ENCODE measurements at places on chromosomes 2 and 18. TPM values are rescaled to one million over a fixed set of nuclear protein-coding genes. Genes with fewer than 3 reads are reported as not detected.

UGT1A8 gene
- total RNA-seq: not detected

LHCGR gene
- total RNA-seq: 0.44 TPM

DNA sequence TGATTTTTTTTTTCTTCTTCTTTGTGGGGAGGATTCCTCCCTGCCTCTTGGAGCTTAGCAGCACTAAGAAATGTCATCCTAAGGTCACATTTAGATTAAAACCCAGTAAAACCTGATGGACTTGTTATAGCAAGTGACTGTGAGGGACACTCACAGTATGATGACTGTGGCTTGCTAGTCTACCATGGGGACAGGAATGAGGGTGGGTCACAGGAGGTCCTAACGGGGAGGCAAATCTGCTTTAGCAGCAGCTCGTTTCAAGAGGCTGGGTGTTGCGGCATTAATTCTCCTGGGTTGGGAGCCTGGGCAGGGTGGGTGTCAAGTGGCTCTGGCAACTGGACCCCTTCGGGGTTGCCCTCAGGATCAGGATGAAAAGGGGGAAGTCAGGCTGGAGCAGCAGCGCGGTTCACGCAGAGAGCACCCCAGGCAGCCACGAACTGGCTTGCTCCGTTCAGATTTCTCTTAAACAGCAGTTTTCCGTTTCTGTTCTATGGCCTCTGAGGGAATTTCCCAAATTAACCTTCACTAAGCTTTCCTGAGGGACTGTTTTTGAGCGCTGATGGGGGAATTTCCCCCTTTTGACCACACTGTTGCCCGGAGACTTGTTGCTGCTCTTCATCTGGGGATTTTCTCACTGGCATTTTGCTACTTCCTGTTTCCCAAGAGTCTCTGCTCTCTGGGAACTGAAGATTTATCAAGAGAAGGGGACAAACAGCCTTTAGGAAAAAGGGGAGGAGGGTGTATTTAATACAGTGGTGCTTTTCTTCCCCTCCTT is 59.8 kb upstream of the PELI1 start:
- DNase-seq: peak; percentile 80
- peaks cover 24% of the 10 kb centered on the region for H3K4me1 ChIP-seq
- H3K27ac ChIP-seq: peak overlapping the region; percentile 95
- H3K36me3 ChIP-seq: no peaks in the 10 kb centered on the region
- no peaks in the 10 kb centered on the region for H3K27me3 ChIP-seq

UBXN2A gene
- 22.7 TPM for total RNA-seq

DNA sequence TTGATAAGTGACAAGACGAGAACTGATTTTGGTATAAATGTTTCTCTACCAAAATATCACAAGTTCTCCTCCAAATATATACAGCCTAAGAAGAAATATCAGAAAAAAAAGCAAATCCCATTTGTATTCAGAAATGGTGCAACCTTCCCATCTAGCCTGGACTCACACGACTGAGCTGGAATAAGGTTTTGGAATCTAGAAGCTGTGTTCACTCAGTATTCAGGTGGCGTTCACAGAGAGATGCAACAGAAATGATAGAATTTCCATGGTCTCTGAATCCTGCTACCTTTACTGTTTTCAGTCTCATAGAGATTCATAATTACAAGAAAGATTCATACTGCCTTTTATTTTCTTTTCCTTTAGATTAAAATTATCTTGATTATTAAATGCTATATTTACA is 347.2 kb upstream of the TRIB2 start:
- H3K27me3 ChIP-seq: no peaks in the 10 kb centered on the region
- H3K4me1 ChIP-seq: no peaks in the 10 kb centered on the region
- H3K36me3 ChIP-seq: no peaks in the 10 kb centered on the region
- no peak overlapping the region for H3K27ac ChIP-seq

- peaks cover 64% of the 10 kb centered on the region for H3K4me1 ChIP-seq
- DNase-seq: no peak
- H3K4me3 ChIP-seq: no peak overlapping the region
- H3K27ac ChIP-seq: no peak overlapping the region
- no peaks in the 10 kb centered on the region for H3K36me3 ChIP-seq
Observed at GRCh38 chr2:176160986-176161824, 4.1 kb downstream of the HOXD3 start.

CNDP1 gene
- 0.13 TPM for total RNA-seq

GRCh38 chr2:6637330-6637729 is 228.4 kb downstream of the CMPK2 start:
- no peak for DNase-seq
- H3K27ac ChIP-seq: no peak overlapping the region
- H3K36me3 ChIP-seq: no peaks in the 10 kb centered on the region
- no peak overlapping the region for H3K4me3 ChIP-seq
- no peaks in the 10 kb centered on the region for H3K27me3 ChIP-seq

DNA sequence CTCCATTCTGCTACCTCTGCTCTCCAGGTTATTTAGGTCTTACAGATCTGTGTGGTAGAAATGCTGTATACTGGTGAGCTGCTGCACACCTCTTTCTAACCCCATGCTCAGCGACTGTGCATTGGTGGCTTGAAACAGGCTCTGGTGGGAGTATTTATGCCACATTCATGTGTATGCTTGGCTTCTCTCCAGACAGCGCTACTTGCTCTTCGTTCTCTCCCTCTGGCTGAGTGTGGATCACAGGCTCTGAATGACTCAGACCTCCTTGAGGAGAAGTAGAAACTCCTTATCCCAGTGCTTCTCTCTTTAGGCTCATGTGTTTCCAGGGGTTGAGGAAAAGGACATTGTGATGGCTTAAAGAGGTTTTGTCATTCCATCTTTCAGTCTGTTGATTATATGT is 54.9 kb downstream of the FHOD3 start:
- peak; percentile 40 for DNase-seq
- H3K27ac ChIP-seq: no peak overlapping the region
- H3K4me1 ChIP-seq: peaks cover 3% of the 10 kb centered on the region
- no peaks in the 10 kb centered on the region for H3K27me3 ChIP-seq
- no peak overlapping the region for H3K4me3 ChIP-seq
- H3K36me3 ChIP-seq: no peaks in the 10 kb centered on the region

MROH2A gene
- total RNA-seq: not detected

GRCh38 chr2:42464631-42465030 is 29.2 kb downstream of the KCNG3 start:
- no peak overlapping the region for H3K27ac ChIP-seq
- no peak overlapping the region for H3K4me3 ChIP-seq
- H3K4me1 ChIP-seq: no peaks in the 10 kb centered on the region
- DNase-seq: no peak

DNA sequence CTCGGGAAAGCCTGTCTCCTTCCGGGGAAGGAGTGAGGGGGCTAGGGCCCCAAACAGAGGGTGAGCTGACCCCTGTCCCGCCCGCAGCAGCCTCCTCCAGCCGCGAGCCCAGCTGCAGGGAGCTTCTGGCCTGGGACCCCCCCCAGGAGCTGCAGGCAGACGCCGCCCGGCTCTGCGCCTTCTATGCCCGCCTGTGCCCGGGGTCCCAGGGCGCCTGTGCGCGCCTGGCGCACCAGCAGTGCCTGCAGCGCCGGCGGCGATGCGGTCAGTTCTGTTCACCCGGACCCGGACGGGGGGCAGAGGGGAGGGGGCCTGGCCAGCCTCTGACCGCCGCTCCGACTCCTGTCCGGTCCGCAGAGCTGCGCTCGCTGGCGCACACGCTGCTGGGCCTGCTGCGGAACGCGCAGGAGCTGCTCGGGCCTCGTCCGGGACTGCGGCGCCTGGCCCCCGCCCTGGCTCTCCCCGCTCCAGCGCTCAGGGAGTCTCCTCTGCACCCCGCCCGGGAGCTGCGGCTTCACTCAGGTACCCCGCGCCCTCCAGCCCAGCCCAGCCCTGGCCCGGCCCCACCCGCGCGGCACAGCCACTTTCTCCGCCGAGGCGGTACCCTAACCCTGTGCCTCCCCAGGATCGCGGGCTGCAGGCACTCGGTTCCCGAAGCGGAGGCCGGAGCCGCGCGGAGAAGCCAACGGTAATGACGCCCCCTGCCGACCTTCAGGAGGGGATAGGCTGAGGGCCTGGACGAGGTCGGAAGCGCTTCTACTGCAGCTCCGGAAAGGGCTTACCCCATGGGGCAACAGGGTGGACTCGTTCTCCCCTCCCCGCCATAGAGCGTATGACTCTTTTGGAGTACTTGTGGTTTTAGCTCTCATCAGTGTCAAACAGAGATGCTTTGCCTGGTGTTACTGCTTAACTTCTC is 2.0 kb upstream of the CHRND start:
- peak; percentile 63 for DNase-seq
- H3K36me3 ChIP-seq: peaks cover 8% of the 10 kb centered on the region
- peaks cover 60% of the 10 kb centered on the region for H3K4me1 ChIP-seq

GRCh38 chr2:100137866-100138570 is 4.4 kb downstream of the AFF3 start:
- H3K4me1 ChIP-seq: no peaks in the 10 kb centered on the region
- no peaks in the 10 kb centered on the region for H3K27me3 ChIP-seq
- H3K27ac ChIP-seq: no peak overlapping the region
- no peak overlapping the region for H3K4me3 ChIP-seq

- no peak overlapping the region for H3K4me3 ChIP-seq
- H3K36me3 ChIP-seq: no peaks in the 10 kb centered on the region
- H3K27me3 ChIP-seq: peaks cover 2% of the 10 kb centered on the region
Observed at GRCh38 chr2:2887772-2888387, 489.7 kb downstream of the EIPR1 start.

MSTN gene
- total RNA-seq: 26.2 TPM

DNA sequence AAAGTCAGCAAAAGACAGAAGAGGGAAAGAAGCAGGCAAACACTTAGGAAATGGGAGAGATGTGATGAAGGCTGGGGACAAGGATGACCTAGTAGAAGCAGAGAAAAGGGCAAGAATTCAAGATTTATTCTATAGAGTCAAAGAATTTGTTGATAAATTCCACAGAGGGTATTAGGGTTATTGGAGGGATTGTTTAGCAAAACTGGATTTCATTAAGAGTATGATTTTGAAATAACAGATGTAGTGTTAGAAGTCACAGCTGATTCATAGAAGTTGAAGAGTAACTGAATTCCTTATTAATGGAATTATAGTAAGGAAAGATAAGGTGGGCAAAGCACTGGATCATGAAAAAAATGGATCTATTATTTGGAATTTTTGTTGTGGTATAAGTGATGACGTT is 48.6 kb downstream of the CEP192 start:
- no peak overlapping the region for H3K4me3 ChIP-seq
- peaks cover 15% of the 10 kb centered on the region for H3K36me3 ChIP-seq
- DNase-seq: no peak
- no peaks in the 10 kb centered on the region for H3K27me3 ChIP-seq
- H3K4me1 ChIP-seq: no peaks in the 10 kb centered on the region

- H3K4me3 ChIP-seq: no peak overlapping the region
- no peak overlapping the region for H3K27ac ChIP-seq
- H3K27me3 ChIP-seq: no peaks in the 10 kb centered on the region
- no peak for DNase-seq
- H3K4me1 ChIP-seq: no peaks in the 10 kb centered on the region
Observed at GRCh38 chr2:43566461-43566729, 29.4 kb downstream of the THADA start.

DNA sequence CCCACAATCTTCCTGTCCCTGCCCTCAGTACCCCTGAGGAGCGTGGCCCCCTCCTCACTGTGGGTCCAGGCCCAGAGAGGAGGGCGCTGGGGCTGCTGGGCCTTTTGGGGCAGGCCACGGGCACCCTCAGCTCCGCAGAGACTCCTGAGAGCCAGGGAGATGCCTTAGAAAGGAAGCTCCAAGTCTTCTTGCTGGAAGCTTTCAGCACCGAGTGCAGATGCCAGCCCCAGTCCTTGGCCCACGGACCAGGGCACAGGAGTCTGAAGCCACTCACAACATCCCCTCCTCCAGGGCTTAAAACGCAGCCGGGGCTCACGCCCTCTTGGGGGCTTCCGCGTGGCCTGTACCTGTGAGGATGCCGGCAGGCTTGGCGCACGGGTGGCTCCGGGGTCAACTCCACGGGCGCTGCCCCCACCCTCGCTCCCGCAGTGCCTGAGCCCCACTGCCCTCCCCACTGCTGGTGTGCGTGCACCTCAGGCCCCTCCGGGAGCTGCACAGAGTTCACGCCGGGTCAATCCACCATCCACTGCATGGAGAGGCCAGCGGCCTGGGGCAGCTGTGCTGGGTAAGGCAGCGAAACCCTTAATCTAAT is 72.1 kb upstream of the CTDP1 start:
- peaks cover 12% of the 10 kb centered on the region for H3K27me3 ChIP-seq
- H3K36me3 ChIP-seq: no peaks in the 10 kb centered on the region
- H3K4me1 ChIP-seq: peaks cover 17% of the 10 kb centered on the region
- no peak overlapping the region for H3K4me3 ChIP-seq
- DNase-seq: no peak
- H3K27ac ChIP-seq: no peak overlapping the region

CAPN14 gene
- 0.09 TPM for total RNA-seq

RUFY4 gene
- 0.27 TPM for total RNA-seq

ANKRD30B gene
- total RNA-seq: under 0.01 TPM

DNA sequence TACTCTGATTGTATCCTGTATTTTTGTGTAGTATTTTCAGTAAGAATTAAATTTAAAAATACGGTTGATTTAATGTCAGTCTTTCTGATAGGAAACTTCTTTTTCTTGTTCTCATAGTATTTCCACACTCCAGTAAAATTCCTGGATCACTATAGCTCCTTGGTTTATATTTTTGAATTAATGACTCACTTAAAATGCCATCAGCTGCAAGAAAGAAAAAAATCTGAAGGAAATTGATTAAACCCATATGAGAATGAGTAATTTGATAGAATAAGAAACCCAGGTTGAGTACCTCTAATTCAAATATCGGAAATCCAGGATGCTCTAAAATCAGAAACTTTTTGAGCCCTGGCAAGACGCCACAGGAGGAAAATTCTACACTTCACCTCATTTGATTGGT is 186.8 kb upstream of the RND3 start:
- no peaks in the 10 kb centered on the region for H3K4me1 ChIP-seq
- no peaks in the 10 kb centered on the region for H3K27me3 ChIP-seq

GRCh38 chr2:168180483-168180882 is 66.9 kb downstream of the STK39 start:
- no peaks in the 10 kb centered on the region for H3K4me1 ChIP-seq
- no peaks in the 10 kb centered on the region for H3K27me3 ChIP-seq
- no peak overlapping the region for H3K4me3 ChIP-seq
- no peak for DNase-seq
- H3K36me3 ChIP-seq: peaks cover 2% of the 10 kb centered on the region

- DNase-seq: no peak
- H3K36me3 ChIP-seq: peaks cover 3% of the 10 kb centered on the region
- H3K4me1 ChIP-seq: peaks cover 23% of the 10 kb centered on the region
- no peak overlapping the region for H3K27ac ChIP-seq
Observed at GRCh38 chr2:134457765-134458472, 204.0 kb downstream of the MGAT5 start.

DNA sequence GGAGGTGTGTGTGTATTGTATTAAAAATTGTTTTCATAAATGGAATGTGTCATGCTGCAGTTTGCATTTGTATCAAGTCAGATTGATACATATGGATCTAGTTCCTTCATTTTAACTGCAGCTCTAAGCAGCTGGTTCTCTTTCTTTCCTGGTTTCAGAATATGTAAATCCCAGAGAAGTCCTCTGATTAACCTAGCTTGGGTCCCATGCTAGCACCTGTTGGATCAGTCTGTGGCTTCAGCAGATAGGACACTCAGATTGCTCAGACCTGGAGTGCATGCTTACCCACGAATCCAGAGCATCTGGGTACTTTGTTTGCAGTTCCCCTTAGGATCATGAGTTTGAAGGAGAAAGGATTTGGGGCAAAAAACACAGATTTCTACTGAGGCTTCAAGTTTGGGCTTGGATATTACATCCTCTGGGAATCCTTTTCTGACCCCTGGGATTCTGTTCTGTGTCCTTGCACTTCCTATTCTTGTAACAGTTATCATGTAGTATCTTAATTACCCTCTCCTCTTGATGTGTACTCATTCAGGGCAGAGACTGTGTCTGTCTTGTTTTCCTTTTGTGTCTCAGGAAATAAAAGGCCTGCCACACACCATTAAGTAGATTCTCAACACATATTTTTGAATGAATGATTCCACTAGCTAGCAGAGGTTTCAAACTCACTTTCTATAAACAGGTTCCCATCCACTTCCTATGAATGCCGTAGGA is 142.1 kb downstream of the PHLPP1 start:
- H3K27ac ChIP-seq: no peak overlapping the region
- H3K36me3 ChIP-seq: no peaks in the 10 kb centered on the region
- no peaks in the 10 kb centered on the region for H3K4me1 ChIP-seq
- no peak for DNase-seq

NEB gene
- 1,157 TPM for total RNA-seq

All from muscle of leg (tissue), 16 donors.